ENCODE measurements at places on chromosomes 2 and 18. TPM values are rescaled to one million over a fixed set of nuclear protein-coding genes. Genes with fewer than 3 reads are reported as not detected.

GPR45 gene
- not detected for total RNA-seq

SEMA4C gene
- 34.1 TPM for total RNA-seq

TTR gene
- not detected for total RNA-seq

MALT1 gene
- 38.4 TPM for total RNA-seq

SERPINB4 gene
- 0.09 TPM for total RNA-seq

CAPN13 gene
- not detected for total RNA-seq

SLC8A1 gene
- 125 TPM for total RNA-seq

TANC1 gene
- total RNA-seq = 51.6 TPM

GREB1L gene
- total RNA-seq = 0.30 TPM

CHRNG gene
- not detected for total RNA-seq

ZNF396 gene
- total RNA-seq = 0.65 TPM

HNRNPA3 gene
- total RNA-seq = 53.6 TPM

CD8B2 gene
- total RNA-seq = not detected

LRP2 gene
- not detected for total RNA-seq

EN1 gene
- total RNA-seq = 0.30 TPM

INPP5D gene
- 2.4 TPM for total RNA-seq

SATB2 gene
- total RNA-seq = 3.3 TPM

EMX1 gene
- not detected for total RNA-seq

TACR1 gene
- not detected for total RNA-seq

ECEL1 gene
- total RNA-seq = not detected

ASB18 gene
- not detected for total RNA-seq

CIB4 gene
- not detected for total RNA-seq

TMEFF2 gene
- total RNA-seq = 5.6 TPM

IL18R1 gene
- total RNA-seq = 0.30 TPM

UGT1A3 gene
- not detected for total RNA-seq

NMS gene
- not detected for total RNA-seq

RAMP1 gene
- 0.23 TPM for total RNA-seq

PAX8 gene
- total RNA-seq = 0.65 TPM

WDR33 gene
- 41.7 TPM for total RNA-seq

CCDC150 gene
- 1.8 TPM for total RNA-seq

RUFY4 gene
- not detected for total RNA-seq

NT5C1B gene
- not detected for total RNA-seq

All from smooth muscle cell of the umbilical artery (primary cell).